ENCODE measurements at places on chromosomes 5 and 9.

GRCh38 chr9:33291031-33291397, 698 bp downstream of the NFX1 start:
- DNase-seq: no peak

GRCh38 chr5:4204276-4205141, 608.9 kb downstream of the IRX1 start:
- DNase-seq: no peak

DNA sequence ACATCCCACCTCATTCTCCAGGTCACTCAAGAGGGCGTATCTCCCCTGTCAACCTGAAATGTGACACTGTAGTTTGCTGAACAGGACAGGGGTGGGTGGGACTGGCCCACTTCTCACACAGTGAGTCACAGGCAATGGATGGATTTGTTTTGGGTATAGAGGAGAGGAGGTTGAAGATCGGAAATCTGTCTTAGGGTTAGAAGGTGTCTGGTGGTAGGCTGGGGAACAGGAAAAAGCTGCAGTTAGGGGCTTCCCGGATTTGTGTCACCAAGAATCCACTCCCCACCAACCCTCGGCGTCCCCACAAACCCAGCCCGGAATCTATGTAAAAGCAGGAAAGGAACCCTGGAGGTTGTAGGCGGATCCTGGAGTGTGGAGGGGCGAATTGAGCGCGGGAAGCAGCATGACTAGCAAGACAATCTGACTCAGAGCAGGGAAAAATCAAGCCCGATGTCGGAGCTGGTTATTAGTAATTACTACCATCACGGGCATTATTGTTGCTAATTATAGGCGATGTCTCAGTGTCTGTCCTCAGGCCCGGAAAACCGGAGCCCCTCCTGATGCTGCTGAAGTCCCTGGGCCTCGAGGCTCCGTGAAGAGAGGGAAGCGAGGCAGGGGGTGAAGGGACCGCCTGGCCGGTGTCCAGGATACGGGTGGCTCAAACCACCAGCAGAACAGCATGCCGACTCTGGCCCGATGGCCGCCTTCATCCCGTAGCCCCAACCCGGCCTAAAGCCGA, 1.7 kb upstream of the IRX1 start:
- DNase-seq: no peak

DNA sequence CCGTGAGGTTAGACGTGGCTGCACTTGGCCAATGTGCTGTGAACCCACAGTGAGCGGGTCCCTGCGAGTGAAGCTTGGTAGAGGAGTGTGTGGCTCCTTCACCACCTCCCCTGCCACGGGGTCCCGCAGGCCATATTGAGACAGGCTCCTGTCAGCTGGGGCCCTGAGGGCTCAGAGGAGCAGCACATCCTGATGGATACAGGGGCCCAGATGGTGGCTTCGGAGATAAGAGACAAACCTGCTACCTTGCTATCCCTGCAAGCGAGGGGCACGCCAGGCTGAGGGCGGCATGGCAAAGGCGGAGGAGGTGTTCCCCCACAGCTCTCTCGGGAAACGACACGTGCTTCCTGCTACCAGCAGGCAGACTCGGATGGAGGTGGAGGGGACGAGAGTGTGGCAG, 33.1 kb downstream of the SLC6A3 start:
- DNase-seq: no peak

GRCh38 chr5:173329491-173330337, 1.5 kb upstream of the STC2 start:
- peak; percentile 50 for DNase-seq

DNA sequence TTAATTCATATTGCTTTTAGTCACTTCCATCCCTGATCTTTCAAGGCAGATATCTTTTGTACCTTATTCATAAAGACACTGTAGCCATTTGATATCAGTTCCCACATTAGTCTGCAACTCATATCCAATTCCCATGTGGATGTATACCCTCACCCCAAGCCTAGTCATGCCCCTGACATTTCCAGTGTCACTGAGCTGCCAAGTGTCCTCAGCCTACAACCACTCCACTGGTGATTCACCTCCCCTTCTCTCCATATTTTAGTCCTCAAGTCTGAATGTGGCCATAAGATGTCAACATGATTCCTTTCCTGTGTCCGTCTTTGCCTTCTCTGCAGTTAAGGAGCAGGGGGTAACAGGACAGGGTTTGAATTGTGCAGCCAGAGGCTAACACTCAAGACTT, 346.9 kb downstream of the RAB3C start:
- no peak for DNase-seq

GRCh38 chr5:148542812-148543211, 111.5 kb downstream of the HTR4 start:
- DNase-seq: no peak

GRCh38 chr9:7516376-7516775, 283.2 kb downstream of the DMAC1 start:
- no peak for DNase-seq

DNA sequence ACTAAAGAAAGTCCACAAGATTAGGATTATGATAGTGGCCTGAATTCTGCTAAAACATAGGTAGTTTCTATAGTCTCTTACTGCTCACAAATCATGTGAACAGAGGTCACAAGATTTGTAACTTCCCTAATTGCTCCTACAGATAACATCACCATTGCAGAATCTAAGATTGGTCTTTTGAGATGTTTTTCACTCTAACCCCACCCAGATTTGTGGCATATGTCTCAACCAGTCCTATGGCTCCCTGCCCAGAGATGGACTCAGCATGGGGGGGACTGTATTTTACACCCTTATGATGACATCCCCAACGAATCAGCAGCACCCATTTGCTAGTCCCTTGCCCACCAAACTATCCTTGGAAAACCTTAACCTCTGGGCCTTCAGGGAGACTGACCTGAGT, 1046.2 kb downstream of the CDH12 start:
- peak; percentile 37 for DNase-seq

GRCh38 chr5:107393851-107394250, 276.9 kb downstream of the EFNA5 start:
- no peak for DNase-seq

DNA sequence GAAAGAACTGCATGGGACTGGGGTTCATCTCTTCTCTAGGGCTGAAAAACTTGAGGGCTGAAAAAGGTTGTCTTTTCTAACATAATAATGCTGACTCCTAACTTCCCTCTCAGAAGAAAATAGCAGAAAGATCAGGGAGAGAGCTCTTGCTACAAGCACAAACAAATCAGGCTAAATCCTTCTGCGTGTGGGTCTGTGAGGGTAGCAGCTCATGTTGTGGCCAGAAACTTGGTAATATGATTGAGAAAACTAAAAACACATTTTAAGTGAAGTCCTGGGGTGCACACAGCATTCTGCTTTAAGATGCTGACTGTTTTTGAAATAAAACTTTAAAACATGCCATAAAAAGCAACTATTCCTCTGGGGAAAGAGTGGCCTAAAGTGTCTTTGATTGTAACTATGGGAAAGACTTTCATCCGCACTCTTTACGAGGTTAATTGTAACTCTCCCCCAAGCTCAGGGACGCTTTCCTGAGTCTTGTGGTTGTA, 56.7 kb downstream of the SAXO1 start:
- DNase-seq: no peak

DNA sequence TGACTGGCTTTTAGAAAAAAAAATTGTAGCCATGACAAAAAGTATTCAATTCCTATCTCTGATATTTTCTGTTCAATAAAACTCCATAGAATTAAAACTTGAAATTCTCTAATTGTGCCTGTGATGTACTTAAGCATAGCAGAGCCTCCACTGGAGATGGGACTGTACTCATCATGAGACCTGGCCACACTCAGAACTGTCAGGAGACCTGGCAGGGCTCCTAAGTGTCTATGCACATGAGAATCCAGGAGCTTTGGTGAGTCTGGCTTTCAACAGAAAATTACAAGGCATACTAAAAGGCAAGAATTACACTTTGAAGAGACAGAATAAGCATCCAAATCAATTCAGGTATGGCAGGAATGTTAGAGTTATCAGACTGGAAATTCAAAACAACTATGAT, 26.7 kb upstream of the ERCC6L2 start:
- no peak for DNase-seq

GRCh38 chr5:130385656-130386055, 481.4 kb downstream of the CHSY3 start:
- DNase-seq: no peak

DNA sequence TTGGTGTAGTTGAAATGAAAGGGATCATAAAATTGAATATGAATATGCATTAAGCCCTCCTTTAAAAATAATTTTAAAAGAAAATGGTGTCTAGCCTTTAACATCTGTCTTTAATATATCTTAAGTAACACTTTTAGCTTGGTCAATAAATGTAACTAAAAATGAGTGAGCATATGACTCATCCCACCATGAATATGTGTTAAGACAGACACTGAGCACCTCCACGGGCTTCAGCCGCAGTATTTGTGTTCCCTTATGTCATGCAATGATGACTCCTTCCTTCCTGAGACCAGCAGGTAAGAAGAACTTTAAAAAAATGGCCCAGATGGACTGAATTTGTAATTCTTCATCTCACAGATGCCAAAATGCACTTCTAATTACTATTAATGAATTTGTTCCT, 563.2 kb downstream of the NR2F1-AS1 start:
- no peak for DNase-seq

DNA sequence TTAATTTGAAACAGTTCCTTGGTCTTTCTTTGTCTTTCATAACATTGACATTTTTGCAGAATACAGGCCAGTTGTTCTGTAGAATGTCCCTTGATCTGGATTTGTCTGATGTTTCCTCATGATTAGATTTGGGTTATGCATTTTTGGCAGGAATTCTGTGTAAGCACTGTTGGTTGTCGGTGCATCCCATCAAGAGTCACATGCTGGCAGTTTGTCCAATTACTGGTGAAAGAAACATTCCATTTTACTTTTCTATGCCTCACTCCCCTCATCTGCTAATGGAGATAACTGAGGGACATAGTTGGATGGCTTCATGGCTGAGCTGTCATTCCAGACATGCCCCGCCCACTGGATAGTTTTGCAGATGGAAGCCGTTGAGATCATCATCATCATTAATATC, 7.6 kb upstream of the ZNF618 start:
- DNase-seq: no peak

GRCh38 chr9:21788752-21789151, 13.7 kb upstream of the MTAP start:
- no peak for DNase-seq

GRCh38 chr9:36011379-36011778, 25.3 kb upstream of the RECK start:
- DNase-seq: no peak

GRCh38 chr9:116100711-116101121, 52.9 kb upstream of the PAPPA start:
- no peak for DNase-seq

DNA sequence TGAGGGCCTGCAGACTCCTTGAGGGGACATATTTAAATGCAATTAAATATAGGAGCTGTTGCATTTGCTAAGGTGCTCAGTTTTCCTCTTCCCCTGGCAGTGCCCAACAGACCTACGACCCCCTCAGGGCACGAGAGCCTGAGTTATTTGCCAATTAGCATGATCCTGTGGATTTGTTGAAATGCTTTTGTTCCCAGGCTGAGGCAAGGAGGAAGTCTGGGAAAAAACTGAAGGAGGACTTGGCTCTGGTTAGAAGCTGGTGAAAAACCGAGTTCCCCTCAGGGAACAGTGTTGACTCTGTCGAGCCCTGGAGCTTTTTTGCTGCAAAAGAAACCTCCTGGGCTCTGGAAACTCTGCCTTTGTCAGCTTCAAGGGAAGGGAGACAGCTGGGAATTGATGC, 103.6 kb upstream of the SHB start:
- DNase-seq: no peak

- no peak for DNase-seq
Measured at GRCh38 chr5:34535944-34536623, 120.0 kb upstream of the RAI14 start.

GRCh38 chr5:61766141-61766540, 434.1 kb downstream of the ZSWIM6 start:
- no peak for DNase-seq
